ENCODE measurements at places on chromosomes 2 and 18.

GRCh38 chr18:46856973-46857372, 60.3 kb downstream of the PIAS2 start:
- DNase-seq, result peak; percentile 52

GRCh38 chr2:241774419-241775222, 2.0 kb upstream of the GAL3ST2 start:
- no peak for DNase-seq

DNA sequence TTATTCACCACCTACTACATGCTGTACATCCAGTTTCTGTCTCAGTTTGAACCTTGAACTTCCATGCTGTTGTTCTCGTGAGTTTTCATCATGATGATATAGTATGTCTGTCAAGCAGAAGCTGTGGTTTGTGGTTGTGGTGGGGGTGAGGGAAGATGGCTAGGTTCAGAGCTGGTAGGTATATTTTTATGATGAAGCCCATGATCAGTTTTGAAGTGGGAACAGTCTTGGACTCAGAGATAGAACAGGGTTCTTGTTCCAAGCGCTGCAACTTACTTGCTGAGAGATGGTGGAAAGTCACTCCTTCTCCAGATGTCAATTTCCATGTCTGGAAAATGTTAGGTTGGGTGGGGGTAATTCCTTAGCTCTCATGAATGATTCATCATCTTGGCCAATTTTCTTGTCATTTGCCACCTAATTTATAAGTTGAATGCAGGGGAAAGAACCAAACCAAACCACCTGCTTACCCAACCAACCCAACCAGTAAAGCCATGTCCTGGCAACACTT, 21.6 kb downstream of the PMAIP1 start:
- DNase-seq, result no peak

DNA sequence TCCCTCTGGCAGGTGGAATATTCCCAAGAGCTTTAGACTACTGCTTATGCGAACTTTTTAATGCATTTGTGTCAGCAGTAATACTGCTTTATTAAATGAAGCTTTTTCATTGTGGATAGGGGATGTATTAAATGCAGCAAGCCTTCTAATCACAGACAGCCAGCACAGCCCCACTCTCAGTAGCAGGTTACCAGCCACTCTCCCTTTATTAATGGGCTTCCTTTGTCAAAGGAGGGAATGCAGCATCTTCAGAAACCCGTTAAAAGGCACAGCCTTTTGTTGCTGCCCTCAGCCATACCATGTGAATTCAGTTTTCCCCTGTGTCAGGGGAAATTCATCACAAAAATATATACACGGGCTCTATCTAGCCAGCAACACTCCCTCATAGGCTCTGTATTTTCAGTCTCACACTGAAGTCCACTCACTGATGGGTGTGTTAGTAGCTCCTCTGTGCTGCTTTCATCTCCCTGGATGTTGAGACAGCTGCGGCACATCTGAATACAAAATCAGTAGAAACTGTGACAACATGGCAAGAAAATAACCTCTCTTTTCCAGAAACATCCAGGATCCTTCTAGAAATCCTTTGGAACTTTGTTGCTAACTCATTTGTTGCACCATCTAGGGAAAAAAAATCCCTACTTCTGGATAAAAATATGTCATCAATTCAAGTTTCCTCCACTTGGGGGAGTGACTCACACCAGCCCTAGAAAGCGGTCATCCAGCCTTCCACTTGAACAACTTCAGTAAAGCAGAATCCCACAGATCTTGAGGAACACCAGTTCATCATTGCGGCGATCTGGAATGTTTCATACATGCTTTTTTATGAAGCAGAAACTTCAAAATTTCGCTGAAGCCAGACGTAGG, 48.4 kb downstream of the LRRTM1 start:
- DNase-seq, result peak; percentile 3

GRCh38 chr2:133334923-133335322, 233.3 kb downstream of the NCKAP5 start:
- DNase-seq, result no peak

- no peak for DNase-seq
Observed at GRCh38 chr18:6170604-6171003, 244.1 kb downstream of the L3MBTL4 start.

DNA sequence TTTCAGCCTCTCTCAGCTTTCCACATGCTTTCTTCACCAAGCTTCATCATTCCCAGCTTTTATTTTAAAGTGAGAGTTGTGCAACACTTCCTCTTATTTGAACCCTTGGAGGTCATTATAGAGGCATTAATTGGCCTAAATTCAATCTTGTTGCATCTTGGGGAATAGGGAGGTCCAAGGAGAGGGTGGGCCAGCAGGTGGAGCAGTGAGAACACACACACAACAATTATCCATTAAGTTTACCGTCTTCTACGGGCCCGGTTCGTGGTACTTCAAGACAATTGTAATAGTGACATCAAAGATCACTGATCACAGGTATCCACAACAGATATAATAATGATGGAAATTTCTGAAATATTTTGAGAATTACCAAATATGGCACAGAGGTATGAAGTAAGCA, 457.2 kb upstream of the SMIM21 start:
- no peak for DNase-seq

DNA sequence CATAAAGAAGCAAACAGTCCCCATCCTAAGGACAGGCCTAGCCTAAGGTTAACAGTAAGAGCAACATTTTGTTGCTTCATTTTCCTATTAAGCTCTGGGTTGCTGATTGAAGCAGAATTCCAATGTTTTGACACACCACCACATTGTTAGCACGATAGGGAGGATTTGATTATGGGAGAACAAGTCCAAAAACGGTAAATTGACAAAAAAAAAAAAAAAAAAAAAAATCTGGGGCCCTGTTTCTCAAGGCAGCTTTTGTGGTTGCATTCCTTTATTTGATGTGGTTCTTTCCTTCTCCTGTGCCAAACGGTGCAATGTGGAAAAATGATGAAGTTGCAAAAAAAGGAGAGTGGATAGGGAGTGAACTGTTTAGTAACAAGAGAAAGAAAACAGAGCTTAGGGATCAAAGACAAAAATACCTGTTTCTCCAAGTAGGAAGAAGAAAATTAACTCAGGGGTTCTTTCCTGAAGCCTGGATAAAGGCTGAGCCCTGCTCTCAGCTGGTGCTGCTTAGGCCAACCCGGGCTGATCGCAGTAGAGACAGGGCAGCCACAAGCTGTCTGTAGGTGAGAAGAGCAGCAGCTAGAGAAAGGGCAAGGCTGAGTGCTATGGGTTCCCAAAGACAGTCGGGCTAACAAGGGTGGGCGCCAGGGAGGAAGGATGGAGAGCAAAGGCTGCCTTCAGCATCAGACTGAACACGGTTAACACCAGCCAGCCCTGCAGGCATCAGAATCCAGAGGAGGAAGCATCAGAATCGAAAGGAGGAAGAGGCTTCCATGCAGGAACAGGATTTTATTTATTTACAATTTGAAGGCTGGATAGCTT, 167.8 kb upstream of the FOSL2 start:
- DNase-seq, result no peak

DNA sequence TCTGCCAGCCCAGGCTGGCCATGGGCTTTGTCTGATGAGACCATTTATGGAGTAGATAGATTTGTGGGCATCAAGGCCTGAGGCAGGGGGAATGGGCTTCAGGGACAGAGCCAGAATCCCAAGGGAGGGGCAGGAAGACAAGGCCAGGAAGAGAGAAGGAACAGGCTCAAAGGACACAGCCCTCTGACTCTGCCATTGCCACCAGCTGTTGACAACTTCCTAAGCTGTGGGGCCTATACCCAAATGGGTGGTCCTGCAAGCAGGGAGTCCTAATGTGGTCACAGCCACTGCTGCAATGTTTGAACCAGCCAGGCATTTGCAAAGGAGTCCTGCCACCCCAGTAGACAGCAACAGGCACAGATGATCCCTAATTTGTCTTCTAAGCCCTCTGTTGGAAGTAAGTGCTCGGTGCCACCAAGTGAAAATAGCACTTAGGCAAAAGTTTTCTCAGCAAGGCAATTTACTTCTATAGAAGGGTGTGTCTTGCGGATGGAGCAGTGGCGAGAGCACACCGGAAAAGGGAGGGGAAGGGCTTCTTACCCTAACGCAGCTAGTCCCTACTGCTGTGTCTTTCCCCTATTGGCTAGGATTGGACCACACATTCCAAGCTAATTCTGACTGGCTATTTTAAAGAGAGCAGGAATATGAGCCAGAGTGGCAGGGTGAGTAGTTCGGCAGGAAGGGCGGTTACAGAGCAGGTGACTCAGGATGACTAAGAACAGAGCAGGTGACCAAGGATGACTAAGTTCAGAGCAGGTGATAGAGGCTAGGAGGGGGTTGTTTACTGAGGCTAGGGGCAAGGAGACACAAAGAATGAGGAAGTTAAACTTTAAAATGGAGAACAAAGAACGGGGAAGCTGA, 47.2 kb downstream of the C1QL2 start:
- no peak for DNase-seq

DNA sequence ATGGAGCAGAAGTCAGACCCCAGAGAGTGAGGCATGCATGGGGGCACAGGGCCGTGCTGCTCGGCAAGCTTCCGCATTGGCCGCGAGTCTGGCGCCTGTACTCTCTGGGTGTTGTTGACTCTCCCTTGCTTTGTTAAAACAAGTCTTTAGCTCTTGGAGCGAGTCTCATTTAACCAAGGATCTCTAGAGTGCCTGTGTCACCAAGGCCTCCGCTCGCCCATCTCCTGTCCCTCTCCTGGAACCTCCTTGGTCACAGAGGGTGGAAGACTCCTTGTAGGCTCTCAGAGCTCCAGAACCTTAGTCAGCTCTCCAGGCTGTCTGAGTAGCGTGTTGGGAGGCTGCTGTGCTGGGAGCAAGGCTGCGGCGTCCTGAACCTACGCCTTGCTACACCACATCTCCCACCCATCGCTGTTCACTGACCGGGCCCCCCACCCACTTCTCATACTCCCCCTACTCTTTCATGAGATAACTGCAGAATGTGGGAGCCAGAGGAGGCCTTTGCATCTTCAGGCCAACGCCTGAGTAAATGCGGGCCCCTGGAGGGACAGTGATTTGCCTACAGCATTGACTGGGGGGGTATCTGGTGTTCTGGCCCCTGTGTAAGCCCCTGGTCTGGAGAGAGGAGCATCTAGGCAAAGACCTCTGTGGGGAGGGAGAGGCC, 66.1 kb downstream of the CIB4 start:
- no peak for DNase-seq

GRCh38 chr2:220556658-220557057, 929.2 kb downstream of the SLC4A3 start:
- no peak for DNase-seq

DNA sequence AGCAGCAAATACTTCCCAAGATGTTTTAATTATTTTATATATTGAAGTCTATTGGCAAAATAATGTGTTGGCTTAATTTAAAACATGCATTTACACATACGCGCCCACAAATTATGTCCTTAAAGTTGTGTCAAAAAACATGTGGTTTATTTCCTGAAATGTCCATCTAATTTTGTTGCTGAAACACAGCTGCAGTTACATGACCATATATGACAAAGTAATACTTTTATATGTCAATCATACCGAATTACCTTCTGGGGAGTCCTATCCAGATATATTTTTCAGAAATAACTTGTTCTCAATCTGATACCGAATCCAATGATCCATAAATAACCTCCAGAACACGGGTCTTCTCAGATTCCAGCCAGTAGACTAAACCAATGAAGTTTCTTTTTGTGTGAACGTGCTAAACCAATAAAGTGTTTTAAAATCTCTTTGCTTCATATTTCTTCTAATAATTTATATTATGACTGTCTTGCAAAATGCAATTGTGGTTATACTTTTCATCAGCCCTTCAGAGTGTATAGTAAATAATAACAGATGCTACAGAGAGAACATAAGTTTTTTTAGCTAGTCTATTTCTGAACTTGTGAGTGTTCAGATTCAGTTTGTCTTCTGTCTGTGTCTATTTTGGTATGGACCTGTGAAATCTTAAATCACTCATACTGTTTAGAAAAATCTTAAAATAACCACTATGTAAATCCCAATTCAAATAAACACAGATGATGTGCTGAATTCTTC, 2.4 kb downstream of the SCG2 start:
- no peak for DNase-seq
